GM20000 (cell line): ENCODE measurements at places on chromosomes 6 and 20.
A peak's percentile ranks its signal among the peaks of the same experiment; 100 is the strongest.

DNA sequence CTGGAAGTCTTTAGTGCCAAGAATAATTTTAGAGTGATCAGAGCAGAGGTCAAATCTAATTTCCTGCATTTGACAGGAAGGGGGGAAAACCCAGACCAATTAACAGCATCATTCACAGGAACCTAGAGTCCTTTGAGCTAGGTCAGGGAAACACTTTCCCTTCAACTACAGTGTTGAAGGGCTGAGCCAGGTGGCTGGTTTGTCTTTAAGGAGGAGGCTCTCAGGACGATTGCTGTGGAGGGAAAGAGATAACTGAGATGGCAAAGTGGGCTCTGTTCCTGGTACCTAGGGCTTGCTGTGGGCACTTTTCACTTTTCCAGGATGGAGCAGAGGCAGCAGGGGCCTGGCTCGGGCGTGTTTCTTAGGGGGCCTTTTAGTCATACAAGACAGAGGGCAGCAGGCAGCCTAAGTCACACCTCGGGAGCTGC lies 111.9 kb downstream of the SCML4 start:
- DNase-seq, result no peak

DNA sequence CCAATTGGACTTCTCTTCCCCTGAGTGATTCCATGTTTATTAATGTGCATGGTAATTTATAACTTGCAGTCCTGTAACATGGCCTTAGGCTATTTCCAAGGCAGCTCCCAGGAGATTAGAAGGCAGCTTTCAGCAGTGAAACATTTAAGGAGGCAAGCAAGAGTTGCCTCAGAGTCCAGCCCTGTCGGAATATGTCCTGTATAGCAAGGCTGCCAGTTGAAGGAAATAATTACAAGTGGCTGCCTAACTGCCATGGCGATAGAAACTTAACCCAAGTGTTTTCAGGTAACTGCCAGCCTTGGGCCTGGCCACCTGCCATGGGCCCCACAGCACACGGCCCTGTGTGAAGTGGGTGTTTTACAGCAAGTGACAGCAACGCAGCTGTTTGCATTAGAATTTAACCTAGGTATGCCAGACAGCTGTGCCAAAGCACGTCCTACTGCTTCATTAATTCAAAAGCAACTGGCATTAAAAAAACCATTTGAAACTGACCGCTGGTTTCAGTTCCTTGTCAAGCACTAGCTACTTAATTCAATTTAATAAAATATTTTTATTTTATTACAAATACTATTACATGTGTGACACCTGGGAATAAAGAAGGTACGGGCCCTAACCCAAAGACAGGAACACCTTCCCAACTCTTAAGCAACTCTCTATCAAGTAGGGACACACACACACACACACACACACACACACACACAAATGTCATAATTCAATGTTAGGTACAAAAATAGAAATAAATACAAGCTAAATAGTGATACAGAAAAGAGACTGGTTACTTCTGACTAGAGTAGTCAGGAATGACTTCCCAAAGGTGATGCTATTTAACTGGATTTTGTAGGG lies 151.8 kb upstream of the HEY2 start:
- no peak for DNase-seq

- DNase-seq, result peak; percentile 43
These were observed 43.4 kb upstream of the SUPT3H start for GRCh38 chr6:45420909-45421708.

GRCh38 chr6:42454428-42454791 lies 2.7 kb upstream of the TRERF1 start:
- DNase-seq, result no peak

GRCh38 chr6:96923871-96924493 lies 546 bp upstream of the KLHL32 start:
- DNase-seq, result no peak

DNA sequence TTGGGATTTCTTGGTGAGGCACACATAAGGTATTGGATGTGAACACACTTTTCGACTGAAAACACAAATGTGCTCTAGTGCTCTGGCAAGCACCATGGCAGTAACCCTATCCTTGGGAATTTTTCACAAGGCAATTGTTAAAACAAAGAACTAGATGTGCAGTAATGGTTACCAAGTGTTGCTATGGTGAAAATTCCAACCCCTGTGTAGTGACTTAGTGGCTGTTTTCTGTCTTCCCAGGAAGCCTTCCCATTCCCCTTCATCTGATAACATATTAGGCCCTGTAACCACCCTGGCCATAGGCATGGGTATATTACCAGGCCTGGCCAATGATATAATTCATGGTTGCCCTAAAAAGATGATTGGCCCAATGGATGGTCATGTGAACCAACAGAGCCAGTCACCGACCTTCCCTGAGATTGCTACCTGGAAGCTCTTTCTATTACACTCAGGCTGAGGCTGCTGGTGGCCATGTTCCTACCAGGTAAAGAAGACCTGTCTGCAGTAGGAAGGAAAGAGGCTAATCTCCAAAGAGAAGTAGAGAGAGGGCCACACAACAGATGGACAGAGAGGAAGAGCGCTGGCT lies 4.1 kb downstream of the C20orf202 start:
- no peak for DNase-seq

- no peak for DNase-seq
These were observed 7.1 kb upstream of the SPO11 start for GRCh38 chr20:57322476-57322875.

DNA sequence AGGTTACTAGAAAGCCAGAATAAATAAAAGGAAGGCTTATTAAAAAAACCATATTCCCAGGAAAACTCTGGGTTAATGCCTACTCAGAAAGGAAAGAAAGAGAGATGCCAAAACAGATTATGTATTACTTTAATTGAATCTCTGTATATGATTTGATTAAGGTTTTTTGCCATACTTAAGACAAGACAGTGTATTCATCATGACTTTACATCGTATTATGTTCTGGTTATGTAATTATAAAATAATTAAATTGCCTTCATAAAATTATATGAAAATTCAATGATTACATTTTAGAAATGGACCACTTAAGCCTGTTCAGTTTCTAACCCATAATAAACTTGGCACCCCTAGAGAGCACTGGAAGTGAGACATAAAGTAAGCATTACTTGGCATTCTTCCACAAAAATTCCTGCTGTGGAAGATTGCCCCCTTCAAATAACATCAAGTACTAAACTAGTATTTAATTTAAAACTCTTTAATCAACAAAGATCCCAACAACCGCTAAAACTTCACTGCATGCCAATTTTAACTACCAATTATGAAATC lies 20.8 kb upstream of the IBTK start:
- no peak for DNase-seq

GRCh38 chr6:53986165-53986720 lies 125.0 kb upstream of the MLIP start:
- DNase-seq, result peak; percentile 11

DNA sequence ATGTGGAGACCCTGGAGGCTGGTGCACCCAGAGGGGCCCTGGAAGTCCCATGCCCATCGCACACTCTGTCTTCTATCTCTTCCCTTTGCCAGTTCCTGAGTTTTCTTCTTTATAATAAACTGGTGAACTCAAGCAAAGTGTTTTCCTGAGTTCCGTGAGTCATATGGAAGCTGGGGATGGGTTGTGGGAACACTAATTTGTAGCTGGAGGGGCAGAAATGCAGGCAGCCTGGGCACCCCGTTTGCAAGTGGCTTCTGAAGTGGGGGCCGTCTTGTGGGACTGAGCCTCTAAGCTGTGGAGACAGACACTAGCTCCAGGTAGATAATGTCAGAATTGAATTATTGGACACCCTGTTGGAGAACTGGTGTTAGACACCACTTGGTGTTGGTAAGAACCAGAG lies 3.2 kb upstream of the PPP1R3G start:
- DNase-seq, result no peak

- no peak for DNase-seq
These were observed 24.5 kb downstream of the ADAT2 start for GRCh38 chr6:143426026-143426425.

DNA sequence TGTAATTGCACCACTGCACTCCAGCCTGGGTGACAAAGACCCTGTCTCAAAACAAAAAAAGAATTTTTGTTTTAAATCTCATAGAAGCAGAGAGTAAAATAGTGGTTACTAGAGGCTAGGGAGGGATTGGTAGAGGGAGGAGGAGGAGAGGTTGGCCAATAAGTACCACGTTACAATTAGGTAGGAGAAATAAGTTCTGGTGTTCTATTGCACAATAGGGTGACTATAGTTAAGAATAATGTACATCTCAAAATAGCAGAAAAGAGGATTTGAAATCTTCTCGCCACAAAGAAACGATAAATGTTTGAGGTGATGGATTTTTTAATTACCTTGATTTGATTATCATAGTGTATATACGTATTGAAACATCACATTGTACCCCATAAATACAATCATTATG lies 27.1 kb upstream of the TOP1 start:
- DNase-seq, result no peak

DNA sequence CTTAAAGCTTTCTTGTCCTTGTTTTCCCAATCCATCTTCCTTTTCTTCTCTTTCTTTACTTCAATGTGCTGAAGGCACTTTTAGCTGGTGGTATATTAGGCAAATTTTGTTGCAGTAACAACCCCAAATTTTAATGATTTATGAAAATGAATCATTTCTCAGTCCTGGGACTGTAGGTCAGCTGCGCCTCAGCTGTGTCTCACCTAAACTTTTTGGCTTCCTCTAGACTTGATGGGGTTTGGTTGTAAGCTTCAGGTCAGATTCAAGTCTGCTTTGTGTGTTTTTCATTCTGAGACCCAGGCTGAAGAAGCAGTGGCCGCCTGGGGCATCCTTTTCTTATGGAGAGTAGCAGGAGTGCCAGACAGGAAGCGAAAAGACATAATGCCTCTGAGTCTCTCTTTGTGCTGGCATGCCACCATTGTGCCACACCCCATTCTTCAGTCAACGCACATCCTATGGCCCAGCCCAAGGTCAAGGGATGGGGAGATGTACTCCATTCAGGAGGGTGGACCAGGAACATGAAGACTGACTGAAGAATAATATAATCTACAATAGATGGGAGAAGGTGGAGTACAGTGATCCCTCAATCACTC lies 28.9 kb upstream of the CD83 start:
- no peak for DNase-seq

DNA sequence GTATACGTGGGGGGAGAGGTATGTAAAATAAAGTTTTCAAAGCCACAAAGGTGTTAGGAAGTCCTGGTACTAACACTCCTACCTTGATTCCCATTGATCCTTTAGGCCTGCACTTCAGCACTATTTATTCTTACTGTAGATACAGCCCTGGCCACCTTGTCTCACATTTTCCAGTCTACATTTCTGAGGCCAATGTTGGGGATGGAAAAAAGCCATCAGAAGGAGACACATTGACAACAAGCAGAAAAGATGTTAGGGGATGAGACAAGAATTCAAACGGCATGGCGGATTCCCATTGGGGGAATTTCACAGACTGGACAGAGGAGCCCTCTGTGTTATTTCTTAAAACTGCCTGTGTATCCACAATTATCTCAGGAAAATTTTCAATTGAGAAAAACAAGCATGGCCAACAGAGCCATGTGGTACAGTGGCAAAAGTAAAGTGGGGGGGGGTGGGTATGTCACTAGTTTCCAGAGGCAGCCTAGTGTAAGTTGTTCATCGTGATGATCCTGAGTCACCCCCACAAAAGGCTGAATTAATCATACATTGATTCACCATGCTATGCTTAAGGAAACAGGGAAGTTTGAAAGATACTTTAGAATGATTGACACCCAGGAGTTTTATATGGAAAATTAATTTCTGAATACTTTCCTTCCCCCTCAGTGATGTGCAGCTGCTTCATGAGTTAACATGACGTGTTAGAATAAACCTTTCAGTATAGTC lies 40.5 kb downstream of the RREB1 start:
- no peak for DNase-seq

- no peak for DNase-seq
These were observed 1281.8 kb upstream of the MAP3K7 start for GRCh38 chr6:91868539-91869202.

GRCh38 chr6:97195117-97195516 lies 87.9 kb downstream of the MMS22L start:
- DNase-seq, result no peak

DNA sequence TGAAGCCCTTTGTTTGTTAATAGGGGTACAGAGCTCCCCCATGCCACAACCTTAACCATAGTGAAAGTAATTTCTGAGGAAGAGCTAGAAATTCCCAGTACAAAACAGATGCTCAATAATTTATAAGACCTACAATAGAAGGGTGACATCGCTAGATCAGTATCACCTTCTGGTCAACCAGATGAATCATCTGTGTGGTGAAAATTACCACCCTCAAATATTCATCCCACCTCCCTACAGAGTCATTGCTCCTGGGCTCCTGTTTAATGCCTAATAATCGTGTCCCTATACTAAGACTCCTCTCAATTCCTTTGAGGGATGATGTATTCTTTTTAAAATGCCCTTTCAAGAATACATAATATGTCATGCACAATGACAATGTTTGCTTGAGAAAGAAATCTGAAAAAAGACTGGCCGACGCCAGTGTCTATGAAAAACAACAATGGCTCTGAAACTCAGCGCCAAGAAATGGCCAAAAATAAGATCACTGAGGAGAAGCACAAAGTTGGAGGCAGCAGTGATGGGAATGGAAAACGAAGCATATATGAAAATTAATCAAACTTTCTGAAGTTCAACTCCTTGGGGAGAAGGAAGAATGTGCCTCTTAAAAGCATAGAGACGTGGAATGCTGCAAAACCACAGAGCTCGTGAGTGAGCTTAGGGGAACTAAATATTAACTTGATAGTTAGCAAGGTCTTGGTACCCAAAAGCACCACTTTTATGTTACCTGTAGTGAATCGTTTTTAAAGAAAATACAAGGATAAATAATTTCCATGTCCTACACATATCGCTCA lies 11.0 kb upstream of the ADGRF5 start:
- no peak for DNase-seq

- no peak for DNase-seq
These were observed 92.1 kb downstream of the ISM1 start for GRCh38 chr20:13313201-13313600.

- no peak for DNase-seq
These were observed 5.8 kb upstream of the STMND1 start for GRCh38 chr6:17096096-17096495.

DNA sequence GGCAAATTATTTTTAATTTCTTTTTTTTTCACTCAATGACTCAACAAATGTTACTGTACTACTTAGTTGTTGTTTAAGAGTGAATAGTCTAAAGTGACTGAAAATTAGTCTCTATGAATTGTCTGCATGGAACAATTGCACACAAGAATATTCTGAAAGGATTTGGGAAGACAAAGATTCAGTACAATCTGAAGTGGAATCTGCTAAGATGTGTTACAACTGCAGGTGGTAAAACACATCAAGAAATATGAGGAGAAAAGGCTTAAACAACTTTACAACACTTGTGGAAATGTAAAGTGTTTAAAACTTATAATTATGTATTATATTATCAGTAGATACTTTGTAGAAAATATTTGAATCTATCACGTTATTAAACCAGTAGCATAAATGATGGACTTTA lies 193.4 kb downstream of the WDR27 start:
- DNase-seq, result no peak

DNA sequence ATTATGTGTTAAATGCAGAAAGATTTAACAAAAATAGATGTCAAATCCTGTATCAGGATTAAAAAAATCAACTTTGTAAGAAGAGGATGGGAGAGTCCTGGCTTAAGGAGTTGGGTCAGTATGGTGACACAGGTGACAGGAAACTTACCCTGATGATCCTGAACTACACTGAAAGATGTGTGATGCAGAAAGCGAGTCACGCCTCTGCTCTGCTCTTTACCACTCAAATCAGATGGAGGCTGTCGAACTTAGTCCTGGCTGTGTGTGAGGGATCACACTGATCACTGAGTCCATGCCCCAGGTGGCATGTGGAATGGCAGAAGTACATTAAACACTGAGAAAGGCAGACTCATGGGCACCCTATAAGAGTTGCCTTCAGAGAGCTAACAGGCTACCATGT lies 92.9 kb downstream of the GJA10 start:
- no peak for DNase-seq
